NCI-H1417 (cell line): ENCODE measurements at places on chromosomes 2 and 18.

GRCh38 chr18:56066524-56067213, 478.7 kb upstream of the TCF4 start:
- no peak for DNase-seq

DNA sequence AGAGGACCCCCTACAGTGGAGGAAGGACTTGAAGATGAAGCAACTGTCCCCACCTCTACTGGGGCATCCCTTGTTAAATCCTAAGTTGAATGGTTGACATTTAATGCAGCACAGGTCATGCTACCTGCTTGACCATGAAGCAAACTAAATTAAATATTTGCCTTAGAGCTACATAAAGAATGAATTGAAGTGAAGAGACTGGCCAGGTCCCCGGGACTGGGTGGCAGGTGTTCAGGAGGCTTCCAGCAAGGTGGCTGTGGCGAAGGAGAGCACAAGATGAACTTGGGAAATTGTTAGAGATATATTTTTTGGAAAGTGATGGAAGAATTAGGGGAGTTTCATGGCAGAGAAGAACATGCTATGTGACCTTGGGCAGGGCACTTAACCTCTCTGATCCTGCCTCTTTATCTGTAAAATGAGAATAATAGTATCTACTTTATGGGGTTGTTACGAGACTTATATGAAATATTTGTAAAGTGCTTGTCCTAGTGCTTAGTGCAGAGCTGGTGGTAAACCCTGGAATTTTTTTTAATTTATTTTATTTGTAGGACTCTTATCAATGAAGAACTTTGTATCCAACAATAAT, 37.3 kb downstream of the EFR3B start:
- no peak for DNase-seq

DNA sequence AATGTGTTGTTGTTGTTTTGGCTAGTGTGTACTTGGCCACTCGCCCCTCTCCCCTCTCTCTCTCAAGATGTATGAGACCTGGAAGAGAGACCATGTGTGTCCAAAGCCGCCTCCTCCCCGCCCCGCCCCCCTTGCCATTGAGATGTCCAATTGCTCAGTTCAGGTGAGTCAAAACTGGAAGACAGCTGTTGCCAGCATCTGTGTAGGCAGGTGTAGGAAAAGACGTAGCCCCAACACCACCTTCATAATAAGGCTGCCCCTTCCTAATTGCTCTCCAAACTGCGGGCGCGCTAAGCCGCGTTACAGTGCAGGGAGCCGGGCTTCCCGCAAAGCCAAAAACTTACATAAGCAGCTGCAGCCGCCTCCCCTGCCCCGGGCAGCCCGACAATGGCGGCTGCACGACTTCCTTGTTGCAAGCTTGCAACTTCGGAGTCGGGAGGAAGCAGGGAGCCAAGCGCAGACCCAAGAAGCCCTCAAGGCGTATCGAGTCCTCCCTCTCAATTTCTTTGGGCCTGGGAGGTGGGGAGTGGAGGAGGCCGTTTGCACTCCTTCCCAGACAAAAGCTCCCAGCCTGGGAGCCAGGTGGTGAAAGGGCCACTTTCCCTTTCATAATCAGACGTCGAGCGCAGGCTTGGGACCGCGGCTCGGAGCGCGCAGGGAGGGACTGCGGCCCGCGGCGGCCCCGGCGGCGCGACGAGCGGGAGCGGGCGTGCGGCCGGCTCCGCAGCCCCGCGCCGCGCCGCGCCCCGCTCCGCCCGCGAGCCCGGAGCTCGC, 882 bp downstream of the ZBTB14 start:
- DNase-seq, result peak; percentile 70

DNA sequence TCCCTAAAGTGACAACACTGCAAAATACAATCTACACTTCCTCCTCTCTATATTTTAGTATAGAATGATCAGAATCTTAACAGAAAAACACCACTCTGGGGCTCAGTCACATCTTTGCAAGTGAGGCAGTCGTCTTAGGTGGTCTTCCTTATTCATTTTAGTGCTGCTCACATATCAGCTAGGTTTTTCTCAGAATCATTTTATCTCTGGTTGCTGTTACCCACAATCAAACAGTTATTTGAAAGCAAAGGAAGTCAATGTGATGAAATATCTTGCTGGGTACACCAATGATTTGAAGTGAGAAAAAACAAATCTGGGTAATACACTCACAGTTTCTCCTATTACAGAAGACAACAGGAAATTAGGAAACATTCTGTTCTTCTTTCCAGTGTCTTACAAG, 275.2 kb downstream of the DSEL start:
- no peak for DNase-seq

DNA sequence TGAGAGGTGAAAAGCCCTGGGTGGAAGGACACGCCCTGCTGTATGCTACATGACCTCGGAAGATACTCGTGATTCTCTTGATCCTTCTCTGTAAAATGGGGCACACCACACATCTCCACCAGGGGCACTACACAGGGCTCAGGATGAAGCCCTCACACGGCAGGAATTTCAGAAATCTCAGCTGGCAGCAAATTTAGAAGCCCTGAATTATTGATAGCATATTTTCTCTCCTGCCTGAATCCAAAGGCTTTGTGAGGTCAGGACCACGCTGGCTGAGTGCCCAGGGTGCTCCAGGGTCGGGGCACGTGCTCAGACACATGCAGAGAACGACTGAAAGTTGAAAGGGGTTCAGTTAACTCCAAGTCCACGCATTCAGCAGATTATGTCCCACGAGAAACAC, 42.1 kb upstream of the GALR1 start:
- DNase-seq, result no peak

DNA sequence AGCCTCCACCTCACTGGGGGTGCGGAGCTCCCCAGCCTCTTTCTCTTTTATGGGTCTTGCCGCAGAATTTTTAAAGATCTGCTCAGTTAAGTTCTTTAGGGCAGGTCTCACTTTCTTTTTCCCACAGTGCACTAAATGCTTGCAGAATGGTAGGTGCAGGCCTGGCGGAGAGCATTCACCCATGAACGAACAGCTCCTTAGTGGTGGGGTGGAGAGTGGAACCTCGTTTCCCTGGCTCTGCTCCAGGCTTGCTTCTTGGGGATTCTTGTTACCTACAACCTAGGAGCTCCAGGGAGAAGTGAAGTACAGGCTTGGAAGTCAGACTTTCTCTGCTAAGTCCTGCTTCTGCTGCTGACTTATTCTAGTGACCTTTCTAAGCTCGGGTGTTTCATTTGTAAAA, 70.3 kb upstream of the PXDN start:
- DNase-seq, result peak; percentile 24

DNA sequence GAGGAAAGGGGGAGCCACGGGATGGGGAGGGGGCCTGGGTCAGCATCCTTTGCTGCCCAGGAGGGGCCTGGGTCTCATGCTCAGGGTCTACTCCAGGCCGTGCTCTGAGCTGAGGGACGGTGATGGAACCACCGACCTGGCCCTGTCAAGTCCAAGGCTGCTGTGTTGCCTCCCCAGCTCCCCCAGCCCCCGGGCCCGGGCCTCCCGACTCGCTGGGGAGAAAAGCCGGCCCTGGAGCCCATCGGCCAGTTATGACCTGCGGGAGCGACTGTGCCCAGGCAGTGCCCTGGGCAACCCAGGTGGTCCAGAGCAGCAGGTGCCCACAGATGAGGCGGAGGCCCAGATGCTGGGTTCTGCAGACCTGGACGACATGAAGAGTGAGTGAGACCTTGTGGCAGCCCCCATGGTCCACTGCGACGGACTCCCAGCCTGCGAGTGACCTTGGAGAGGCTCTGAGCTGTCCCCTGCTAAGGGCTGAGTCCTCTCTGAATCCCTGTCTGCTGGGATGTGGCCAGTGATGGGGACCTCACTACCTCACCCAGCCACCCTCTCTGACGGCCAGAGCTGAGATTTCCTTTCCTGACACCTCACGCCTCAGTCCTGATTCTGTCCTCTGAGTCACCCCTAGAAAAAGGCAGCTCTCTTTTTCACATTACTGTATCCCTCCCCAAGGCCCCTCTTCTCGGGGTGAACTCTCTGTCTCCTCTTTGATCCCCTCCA, 2.7 kb downstream of the SLC4A3 start:
- no peak for DNase-seq

DNA sequence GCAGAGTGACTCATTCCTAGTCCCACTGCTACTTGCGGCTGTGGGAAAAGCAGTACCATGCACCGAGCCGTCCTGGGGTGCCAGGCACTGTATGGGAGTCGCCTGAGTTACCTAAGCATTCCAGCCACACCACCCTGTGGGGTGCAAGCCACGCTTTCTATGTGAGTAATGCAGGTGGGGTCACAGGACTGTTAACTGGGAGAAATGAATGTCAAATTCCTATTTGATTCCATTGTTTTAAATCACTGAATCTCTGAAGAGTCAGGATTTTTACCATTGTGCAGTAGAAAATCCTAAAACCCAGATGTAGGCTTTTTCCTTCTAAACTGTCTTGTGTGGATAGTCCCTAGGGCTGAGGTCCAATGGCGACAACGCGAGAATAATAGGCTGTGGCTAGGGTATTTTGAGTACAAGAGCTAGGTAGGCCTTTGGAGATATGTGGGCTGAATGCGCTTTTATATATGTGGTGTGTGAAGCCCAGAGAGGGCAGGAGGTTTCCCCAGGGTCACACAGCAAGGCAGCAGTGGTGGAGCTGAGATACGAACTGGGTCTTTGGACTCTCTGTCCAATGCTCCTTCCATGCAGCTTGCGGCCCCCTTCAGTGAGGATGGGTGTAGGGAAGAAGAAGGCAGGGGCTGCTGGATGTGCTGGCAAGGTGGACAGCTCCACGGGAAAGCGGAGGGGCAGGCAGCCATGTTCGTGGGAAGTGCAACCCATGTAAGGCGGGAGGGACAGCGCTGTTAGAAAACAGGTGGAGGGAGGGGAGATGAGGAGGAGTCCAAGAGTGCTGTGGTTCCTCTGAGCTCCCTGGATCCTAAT, 83.2 kb downstream of the DDX1 start:
- no peak for DNase-seq

GRCh38 chr2:98359986-98360385, 13.7 kb downstream of the CNGA3 start:
- no peak for DNase-seq

- no peak for DNase-seq
Observed at GRCh38 chr18:9066358-9066757, 36.1 kb upstream of the NDUFV2 start.

GRCh38 chr2:59584958-59585357, 968.5 kb downstream of the BCL11A start:
- DNase-seq, result peak; percentile 21

DNA sequence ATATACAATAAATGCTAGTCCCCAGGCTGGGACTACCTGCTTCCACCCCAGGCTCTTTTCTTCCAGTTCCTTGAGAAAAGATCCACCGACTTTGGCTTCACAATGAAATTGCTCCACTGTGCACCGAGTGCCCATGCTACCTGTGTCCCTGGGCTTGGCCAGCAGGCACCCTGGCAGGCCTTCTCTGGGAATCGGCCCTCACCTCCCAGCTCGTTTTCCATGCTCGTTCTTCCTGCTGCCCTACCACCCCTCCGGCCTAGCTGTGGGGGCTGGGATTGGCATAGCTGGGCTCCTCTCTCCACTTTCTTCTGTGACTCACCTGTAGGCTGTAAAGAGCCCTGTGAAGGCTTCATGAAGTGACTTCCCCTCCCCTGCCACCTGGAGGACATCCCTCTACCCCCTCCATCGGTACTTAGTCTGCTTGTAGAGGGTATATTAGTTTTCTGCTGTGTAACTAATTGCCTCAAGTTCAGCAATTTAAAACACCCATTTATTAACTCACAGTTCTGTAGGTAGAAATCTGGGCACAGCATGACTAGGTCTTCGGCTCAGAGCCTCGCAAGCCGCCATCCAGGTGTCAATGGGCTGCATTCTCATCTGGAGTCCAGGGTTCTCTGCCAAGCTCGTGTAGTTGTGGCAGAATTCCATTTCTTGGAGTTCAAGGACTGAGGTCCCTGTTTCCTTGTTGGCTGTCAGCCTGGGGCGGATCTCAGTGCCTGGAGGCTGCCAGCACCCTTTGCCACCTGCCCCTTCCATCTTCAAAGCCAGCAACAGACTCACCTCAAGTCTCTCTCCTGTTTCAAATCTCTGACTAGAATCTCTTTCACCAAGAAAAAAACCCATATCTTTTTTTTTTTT, 57.6 kb downstream of the DPYSL5 start:
- no peak for DNase-seq

- no peak for DNase-seq
Observed at GRCh38 chr2:226396541-226396940, 403.1 kb downstream of the IRS1 start.

- DNase-seq, result peak; percentile 28
Observed at GRCh38 chr2:33395655-33396249, 80.7 kb upstream of the RASGRP3 start.

DNA sequence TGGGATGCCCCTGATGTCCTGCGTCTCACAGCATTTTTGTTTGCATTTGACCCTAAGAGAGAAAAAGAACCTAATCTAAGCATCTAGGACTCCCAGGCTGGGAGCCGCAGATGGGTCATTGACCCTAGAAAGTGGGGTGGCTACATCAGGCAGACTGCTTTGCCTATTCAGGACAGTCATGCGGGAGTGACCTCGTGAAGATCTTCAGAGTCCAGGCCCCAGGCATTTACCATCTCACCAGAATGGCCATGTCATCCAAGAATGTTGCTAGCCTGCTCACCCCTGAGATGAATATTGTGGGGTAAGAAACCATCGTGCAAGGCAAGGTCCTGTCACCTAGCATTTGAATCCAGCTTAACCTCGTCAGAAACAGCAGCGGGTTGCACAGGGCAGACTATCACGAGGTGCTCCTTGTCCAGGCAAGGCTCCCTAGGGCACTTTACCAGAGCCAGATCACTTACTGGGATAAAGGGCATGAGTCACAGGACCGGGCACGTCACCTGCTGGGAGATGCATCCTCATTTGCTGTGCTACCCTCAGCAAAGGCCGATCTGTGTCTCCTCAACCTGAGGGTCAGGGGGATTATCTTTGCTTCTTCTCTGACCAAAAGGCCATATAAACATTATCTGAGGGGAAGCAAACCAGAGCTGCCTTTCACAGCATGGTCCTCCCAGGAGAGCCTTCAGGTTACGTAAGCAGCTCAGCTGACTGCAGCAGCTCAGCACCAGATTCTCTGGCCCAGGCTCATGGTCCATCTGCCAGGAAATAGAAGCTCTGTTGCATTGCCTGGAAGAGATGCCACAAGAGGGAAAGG, 162.3 kb downstream of the ACKR3 start:
- DNase-seq, result no peak

DNA sequence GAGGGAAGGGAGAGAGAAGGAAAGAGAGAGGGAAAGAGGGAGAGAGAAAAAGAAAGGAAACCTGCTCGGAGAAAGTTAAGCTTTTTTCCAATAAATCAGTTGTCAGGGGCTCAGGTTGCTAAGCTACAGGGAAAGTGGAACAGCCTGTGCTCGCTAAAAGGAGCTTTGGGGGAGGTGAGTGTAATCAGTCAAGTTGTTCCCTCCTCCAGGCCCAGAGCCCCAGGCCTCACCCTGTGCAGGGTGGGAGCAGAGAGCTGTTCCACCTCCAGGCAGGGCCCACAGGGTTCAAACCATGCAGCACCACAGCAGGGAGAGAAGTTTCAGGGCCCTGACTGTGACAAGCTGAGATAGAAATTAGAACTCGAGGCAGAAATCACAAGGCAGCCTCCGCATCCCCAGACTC, 56.4 kb upstream of the PPP1CB start:
- peak; percentile 53 for DNase-seq

DNA sequence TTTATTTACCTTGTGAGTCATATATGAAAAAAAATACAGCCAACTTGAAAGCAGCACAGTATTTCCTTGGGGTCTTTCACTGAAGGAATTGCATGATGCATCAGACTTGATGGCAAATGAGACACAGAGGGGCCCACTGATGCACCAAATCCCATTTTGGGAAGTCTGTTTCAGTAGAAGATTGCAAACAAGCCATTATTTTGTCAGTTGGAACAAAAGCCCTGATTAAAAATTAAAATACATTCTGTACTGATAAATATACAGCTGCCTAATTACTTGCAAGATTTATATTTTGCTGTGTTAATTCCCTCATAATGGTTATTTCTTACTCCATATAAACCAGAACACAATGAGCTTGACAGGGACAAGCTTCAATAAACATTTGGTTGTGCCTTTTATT, 370.4 kb downstream of the SUCLG1 start:
- no peak for DNase-seq
